ENCODE measurements at places on chromosomes 16 and 17.

DNA sequence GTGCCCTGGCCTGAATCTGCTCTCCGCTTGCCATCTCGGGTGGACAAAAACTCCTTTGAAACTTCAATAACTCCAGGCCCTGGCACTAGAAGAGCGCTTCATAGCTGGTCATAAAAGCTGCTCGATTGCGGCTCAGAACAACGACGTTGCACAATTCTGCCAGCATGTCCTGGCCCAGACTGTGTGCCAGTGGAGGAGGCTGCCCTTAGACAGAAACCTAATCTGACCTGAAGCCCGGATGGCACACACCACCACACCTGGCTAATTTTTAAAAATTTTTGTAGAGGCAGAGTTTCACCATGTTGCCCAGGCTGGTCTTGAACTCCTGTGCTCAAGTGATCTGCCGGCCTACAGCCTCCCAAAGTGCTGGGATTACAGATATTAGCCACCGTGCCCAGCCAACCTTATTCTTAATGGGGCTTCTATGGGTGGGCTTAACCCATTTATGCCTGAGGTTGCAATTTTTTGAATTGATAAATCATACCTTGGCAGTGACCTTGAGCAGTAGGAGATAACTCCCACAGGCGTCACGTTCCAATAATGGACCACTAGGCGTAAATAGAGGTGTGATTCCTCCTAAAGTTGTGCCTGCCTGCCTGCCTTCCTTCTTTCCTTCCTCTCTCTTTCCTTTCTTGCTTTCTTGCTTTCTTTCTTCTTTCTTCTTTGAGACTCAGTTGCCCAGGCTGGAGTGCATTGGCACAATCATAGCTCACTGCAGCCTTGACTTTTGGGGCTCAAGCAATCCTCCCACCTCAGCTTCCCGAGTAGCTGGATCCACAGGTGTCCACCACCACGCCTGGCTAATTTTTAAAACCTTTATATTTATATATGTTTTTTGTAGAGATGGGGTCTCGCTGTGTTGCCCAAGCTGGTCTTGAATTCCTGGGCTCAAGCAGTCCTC, 1.1 kb upstream of the PPL start:
- DNase-seq = no peak

DNA sequence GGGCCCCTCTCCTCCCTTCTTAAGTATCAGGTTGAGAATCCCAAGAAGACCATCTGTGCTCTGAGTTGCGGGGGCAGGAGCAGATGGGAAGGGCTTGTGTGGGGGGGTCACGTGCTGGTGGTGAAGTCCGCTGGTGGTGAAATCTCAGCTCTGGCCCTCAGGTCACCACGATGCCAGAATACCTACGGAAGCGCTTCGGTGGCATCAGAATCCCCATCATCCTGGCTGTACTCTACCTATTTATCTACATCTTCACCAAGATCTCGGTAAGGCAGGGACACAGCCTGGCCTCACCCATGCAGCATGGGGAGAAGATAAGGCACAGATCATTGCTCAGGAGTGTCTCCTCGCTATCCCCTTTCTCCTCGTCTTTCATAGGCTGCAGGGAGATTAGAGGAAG, 29.7 kb downstream of the SLC5A11 start:
- no peak for DNase-seq

- no peak for DNase-seq
Observed at GRCh38 chr16:21645261-21645721, 7.1 kb downstream of the IGSF6 start.

GRCh38 chr16:10920726-10921427, 21.4 kb downstream of the DEXI start:
- no peak for DNase-seq

DNA sequence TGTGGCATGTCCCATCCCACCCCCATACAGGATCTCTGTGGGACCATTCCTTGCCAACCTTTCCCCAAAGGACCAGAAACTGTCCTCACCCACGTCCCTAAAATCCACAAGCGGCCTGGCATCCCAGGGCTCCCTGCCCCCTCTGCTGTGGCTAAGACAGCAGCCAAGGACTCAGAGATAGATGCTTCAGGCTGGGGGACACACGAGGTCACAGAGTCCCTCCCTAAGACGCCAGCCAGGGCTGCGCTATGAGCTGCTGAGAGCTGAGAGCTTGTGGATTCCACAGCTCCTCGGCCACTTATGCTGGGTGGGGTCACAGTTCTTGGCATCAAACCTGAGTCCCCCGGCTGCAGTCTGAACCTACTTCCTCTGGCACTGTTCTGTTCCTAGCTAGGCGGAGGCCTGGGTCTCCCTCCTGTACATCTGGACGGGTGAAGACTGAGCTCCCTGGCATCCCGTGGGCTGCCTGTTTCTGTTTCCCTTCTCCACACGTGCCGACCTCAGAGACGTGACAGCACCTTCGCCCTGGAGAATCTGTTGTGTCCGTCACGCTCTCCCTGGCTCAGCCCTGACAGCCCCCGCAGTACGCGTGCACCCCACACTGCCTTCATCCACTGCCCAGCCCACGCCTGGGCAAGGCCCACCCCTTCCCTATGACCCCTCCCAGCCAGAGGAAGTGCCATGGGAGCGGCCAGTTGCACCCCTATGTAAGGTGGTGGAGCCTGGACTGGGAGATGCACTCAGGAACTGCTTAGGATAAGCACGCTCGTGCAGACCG, 61.2 kb downstream of the ENGASE start:
- DNase-seq = no peak

DNA sequence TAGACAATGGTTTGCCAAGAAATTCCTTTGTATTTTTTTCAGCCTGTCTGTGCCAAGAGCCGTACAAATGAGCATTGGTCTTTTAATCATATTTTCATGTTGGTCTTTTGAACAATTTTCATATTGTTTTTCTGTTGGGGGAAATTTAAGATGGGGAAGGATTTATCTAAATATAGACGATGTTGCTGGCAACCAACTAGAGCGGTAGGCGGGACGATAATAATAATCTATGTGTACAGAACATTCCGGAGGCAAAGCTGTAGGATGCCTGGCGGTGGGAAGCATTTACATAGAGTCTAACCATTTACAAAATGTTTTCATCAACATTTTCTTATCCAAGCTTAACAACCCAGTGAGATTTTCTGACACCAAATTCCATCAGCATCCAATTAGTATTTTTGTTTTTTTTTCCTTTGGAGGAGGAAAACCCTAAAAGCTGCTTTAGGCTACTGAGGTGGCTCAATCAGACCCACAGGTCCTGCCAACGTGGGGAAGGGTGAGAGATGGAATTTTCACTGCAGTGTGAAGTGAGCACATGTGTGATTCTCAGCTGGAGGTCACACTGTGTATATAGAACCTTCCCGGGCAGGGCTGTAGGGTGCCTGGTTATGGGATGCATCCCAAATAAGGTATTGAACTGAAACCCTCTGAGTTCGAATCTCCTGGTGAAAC, 11.7 kb upstream of the SEC14L1 start:
- DNase-seq = peak; percentile 83

GRCh38 chr16:70018254-70018653, 67.1 kb downstream of the CLEC18A start:
- DNase-seq = peak; percentile 8

Data from lung (tissue), 17 donors.